ENCODE measurements at places on chromosomes 7 and 10. TPM values are rescaled to one million over a fixed set of nuclear protein-coding genes. Genes with fewer than 3 reads are reported as not detected.
A peak's percentile ranks its signal among the peaks of the same experiment; 100 is the strongest.

- no peak overlapping the region for H3K27ac ChIP-seq
- no peak overlapping the region for H3K4me3 ChIP-seq
- no peak for DNase-seq
- no peaks in the 10 kb centered on the region for H3K27me3 ChIP-seq
- H3K36me3 ChIP-seq: no peaks in the 10 kb centered on the region
Observed at GRCh38 chr7:142359694-142360279, 101.9 kb upstream of the PRSS58 start.

The ZMIZ2 gene
- total RNA-seq: 69.0 TPM

DNA sequence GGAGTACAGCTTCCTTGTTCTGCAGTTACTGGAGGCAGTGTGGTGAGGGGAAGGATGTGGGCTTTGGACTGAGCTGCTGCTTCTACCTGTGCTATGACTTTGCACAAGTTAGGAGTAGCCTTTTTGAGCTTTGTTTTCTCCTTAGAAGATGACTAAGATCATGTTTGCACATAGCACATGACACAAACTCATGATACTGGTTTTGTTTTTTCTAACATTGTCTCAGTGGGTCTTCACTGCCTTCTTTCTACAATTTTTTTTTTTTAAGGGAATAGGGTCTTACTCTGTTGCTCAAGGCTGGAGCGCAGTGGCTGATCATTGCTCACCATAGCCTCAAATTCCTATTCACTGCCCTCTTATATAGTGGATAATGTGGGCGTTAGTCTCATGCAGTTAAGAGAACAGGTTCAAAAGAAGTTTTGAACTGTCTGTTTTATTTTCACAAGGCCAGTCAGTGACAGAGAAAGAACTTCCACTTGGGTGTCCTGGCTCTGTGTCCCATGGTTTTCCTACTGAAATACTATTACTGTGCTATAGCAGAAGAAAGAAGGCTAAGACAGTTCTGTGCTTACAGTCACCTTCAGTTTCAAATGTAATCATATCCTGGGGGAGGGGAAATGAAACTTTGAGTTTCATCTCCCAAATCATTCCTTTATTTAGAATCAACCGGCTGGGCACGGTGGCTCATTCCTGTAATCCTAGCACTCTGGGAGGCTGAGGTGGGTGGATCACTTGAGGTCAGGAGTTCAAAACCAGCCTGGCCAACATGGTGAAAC lies 72.0 kb downstream of the KAT6B start:
- no peaks in the 10 kb centered on the region for H3K27me3 ChIP-seq
- DNase-seq: no peak
- H3K4me3 ChIP-seq: no peak overlapping the region
- H3K36me3 ChIP-seq: no peaks in the 10 kb centered on the region
- H3K27ac ChIP-seq: no peak overlapping the region
- H3K4me1 ChIP-seq: peaks cover 3% of the 10 kb centered on the region

GRCh38 chr7:95867309-95867708 lies 95.0 kb downstream of the DYNC1I1 start:
- H3K4me3 ChIP-seq: no peak overlapping the region
- no peaks in the 10 kb centered on the region for H3K36me3 ChIP-seq
- no peak overlapping the region for H3K27ac ChIP-seq
- H3K27me3 ChIP-seq: no peaks in the 10 kb centered on the region
- peak; percentile 15 for DNase-seq

- H3K4me3 ChIP-seq: no peak overlapping the region
- no peaks in the 10 kb centered on the region for H3K4me1 ChIP-seq
- H3K27me3 ChIP-seq: no peaks in the 10 kb centered on the region
- H3K36me3 ChIP-seq: no peaks in the 10 kb centered on the region
- H3K27ac ChIP-seq: no peak overlapping the region
Observed at GRCh38 chr10:78377356-78377755, 343.7 kb downstream of the RPS24 start.

The SPDYE16 gene
- total RNA-seq: 0.34 TPM

DNA sequence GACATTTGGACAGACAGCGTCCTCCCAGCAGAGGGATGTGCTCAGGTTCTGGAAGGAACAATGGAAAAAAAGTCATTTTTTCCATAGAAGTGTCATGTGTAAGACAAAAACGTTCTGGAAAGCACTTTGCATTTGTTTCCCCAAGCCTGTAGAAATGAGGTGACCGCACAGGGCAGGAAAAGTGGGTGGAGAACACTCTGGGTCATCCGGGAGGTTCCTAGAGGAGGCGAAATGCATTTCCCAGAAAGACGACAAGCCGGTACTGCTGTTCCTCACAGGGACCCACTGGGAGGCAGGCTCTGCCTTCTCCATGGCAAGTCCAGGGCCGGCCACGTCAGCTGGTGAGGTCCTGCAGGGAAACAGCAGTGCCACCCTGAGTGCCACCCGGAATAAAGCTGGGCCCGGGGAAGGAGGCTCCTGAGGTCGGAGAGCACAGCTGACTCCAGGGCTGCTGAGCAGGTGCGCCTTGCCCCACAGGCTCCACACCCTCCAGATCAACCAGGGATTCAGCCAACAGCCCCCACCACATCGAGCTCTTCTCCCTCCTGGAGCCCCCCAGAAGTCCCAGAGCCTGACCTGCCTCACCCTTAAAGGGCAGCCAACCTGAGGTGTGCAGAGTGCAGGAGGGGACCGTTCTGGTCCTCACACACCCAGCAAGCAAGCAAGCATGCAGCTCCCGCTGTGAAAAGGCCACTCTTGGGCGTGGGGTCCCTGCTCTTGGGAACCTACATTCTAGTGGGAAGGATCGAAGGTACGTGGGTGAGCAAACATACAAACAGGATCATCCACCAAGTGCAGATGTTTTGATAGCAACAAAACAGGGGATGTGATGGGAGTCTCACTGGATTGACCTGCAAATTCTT lies 28.8 kb upstream of the INPP5A start:
- H3K27me3 ChIP-seq: no peaks in the 10 kb centered on the region
- DNase-seq: no peak
- no peak overlapping the region for H3K4me3 ChIP-seq
- H3K4me1 ChIP-seq: no peaks in the 10 kb centered on the region
- no peaks in the 10 kb centered on the region for H3K36me3 ChIP-seq

- no peaks in the 10 kb centered on the region for H3K4me1 ChIP-seq
- no peak for DNase-seq
- H3K36me3 ChIP-seq: no peaks in the 10 kb centered on the region
- H3K27me3 ChIP-seq: no peaks in the 10 kb centered on the region
- no peak overlapping the region for H3K4me3 ChIP-seq
- H3K27ac ChIP-seq: no peak overlapping the region
Observed at GRCh38 chr10:101623528-101623927, 35.4 kb downstream of the DPCD start.

The KAZALD1 gene
- 42.3 TPM for total RNA-seq

The APBB1IP gene
- total RNA-seq: 0.16 TPM
